ENCODE measurements at places on chromosomes 1 and 21.
A peak's percentile ranks its signal among the peaks of the same experiment; 100 is the strongest.

DNA sequence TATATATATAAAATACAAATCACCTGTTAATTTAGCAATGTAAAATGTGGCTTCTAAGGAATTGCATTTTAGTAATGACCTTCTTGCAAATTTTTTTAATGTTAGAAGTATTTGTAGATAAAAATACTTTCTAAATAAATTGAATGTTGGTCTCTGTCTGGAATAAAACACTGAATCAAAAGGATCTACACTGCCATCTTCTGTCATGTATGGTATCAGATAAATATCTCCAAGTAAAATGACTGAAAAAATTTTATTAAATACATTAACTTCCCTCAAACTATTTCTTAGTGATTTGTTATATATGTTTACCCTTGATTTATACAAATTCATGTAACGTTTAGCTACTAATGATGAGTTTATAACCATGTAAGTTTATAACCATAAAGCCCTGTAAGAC, 2029.3 kb downstream of the MRPL39 start:
- no peak for DNase-seq

GRCh38 chr1:241225741-241226140, 131.3 kb downstream of the RGS7 start:
- no peak for DNase-seq

DNA sequence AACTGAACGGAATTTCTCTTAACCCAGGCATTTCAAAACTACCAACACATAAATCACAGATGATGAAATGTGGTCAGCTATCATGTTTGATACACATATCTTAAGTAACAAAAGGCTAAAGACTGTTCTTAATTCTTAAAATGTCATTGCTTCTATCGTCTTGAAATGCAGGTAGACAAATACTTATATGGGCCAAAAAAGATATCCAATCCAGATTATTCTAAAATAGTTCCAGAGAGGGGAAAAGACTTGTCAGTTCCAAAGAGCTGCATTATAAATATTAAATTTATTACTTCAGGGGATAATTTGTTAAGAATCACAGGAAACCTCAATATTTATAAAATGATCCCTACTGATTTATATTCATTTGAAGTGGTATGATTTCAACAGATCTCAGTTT, 259.4 kb downstream of the FAF1 start:
- DNase-seq, result no peak

- DNase-seq, result no peak
Measured at GRCh38 chr1:201653883-201654282, 115.0 kb downstream of the NAV1 start.

GRCh38 chr1:1943834-1944570, 24.9 kb upstream of the TMEM52 start:
- DNase-seq, result peak; percentile 68

- peak; percentile 62 for DNase-seq
Measured at GRCh38 chr1:198935306-198935921, 296.6 kb downstream of the PTPRC start.

DNA sequence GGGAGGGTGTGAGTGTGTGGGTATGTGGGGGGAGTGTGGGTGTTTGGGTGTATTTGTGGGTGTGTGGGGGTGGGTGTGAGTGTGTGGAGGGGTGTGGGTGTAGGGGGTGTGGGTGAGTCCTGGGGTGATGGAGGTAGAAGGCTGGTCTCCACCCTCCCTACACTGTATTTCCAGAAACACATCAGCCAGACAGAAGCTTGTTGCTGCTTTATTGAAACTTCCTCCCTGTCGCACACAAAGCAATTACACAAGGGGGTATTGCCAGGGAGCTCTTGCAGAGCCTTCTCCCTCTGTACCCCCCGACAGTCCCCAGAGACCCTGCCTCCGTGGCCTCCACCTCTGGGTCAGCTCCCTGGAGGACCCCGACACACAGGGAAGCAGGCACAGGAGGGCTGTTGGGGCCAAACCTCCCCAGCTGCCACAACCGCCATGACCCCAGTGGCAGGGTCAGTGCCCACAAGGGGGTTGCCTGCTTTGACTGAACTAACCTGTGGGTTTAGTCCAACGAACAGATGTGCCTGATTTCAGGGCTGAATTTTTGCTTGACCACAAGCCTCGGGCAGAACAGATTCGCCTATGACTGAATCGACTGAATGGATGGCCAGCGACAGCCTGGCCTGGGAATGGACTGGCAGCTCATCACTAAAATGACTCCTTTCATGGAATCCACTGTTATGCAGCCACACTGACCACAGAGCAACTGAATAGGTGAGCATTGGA, 9.1 kb upstream of the MATN1 start:
- no peak for DNase-seq

- no peak for DNase-seq
Measured at GRCh38 chr1:162726555-162726954, 63.9 kb upstream of the HSD17B7 start.

- DNase-seq, result no peak
Measured at GRCh38 chr1:180603223-180603849, 28.5 kb upstream of the XPR1 start.

DNA sequence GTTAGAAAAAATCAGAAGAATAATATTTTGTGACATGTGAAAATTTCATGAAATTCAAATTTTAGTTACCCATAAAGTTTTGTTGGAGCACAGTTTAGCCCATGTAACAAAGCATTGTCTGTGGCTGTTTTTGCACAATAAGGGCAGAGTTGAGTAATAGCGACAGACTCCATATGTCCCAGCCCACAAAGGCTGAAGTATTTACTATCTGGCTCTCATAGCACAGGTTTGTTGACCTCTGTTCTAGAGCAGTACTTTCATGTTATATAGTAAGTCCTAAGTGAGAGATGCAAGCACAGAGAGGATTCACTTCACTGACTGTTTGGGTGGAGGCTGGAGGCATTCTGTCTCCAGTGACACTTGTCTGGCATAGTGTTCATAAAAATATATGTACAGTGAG, 6.8 kb downstream of the LAMC1 start:
- no peak for DNase-seq

GRCh38 chr21:25578056-25578961, 29.0 kb downstream of the MRPL39 start:
- DNase-seq, result peak; percentile 68

DNA sequence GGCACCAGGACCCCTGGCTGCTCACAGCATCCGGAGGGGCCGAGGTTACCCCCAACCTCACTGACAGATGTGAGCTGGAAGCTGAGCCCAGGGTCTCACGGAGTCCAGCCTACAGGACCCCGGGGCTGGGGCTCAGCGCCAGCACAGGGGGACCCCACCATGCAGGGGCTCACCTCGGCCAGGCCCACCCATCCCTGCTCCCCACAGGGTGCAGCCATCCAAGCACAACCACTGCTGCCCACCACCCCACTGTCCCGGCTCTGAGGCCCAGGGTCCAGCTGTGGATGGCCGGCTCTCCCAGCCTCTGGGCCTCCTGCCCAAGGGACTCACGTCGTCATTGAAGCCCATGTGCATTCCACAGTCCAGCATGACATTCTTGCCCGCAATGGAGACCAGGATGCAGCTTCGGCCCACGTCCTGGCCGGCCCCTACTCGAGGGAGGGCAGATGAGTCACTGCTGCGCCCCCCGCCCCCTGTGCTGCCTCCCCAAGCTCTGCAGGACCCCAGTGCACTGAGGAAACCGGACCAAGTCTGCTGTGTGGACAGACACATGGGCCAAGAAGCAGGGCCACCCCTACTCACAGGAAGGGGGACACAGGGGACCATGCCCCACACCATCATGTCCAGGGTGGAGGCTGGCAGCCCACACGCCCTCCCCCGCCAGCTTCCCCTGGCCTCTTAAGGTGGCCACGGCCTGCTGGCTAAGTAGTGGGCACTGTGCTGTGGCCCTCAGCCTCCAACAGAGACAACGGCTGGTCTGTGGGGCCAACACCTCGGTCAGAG, 3.6 kb downstream of the INTS11 start:
- no peak for DNase-seq

- DNase-seq, result no peak
Measured at GRCh38 chr1:184010788-184011187, 26.7 kb downstream of the COLGALT2 start.

DNA sequence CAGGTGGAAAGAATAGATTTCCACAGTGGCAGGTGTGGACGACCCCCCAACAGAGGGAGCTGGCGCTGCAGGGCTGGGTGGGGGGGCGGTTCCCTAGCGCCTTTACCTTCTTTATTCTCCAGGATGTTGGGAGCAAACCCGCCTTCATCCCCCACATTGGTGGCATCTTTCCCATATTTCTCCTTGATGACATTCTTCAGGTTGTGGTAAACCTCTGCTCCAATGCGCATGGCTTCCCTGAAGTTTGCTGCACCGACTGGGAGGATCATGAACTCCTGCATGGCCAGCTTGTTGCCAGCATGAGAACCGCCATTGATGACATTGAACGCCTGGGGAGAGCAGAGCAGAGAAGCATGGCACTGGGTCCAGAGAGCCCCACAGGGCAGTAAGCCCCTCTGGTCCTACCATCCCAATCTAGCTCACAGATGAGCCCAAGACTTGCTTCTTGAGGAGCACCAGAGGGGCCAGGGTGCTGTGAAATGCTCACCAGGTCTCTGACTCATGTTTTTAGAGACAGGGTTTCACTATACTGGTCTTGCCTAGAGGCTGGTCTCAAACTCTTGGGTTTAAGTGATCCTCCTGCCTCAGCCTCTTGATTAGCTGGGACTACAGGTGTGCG, 12.2 kb downstream of the ENO1 start:
- DNase-seq, result no peak

GRCh38 chr1:162285149-162285561, 91.5 kb downstream of the SPATA46 start:
- no peak for DNase-seq

- no peak for DNase-seq
Measured at GRCh38 chr1:30982937-30983336, 74.4 kb upstream of the SDC3 start.

DNA sequence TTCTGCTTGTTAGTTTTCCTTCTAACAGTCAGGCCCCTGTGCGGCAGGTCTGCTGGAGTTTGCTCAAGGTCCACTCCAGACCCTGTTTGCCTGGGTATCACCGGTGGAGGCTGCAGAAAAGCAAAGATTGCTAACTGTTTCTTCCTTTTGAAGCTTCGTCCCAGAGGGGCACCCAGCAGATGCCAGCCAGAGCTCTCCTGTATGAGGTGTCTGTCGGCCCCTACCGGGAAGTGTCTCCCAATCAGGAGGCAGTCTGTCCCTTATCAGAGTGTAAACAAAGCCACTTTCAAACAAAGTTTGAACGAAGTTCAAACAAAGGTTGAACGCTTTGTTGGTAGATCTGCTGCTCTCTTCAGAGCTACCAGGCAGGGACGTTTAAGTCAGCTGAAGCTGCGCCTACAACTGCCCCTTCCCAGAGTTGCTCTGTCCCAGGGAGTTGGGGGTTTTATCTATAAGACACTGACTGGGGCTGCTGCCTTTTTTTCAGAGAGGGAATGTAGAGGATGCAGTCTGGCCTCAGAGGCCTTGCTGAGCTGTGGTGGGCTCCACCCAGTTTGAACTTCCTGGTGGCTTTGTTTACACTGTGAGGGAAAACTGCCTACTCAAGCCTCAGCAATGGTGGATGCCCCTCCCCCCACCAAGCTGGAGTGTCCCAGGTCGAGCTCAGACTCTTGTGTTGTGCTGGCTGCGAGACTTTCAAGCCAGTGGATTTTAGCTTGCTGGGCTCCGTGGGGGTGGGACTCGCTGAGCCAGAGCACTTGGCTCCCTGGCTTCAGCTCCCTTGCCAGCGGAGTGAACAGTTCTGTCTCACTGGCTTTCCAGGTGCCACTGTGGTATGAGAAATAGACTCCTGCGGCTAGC, 401.8 kb downstream of the SRGAP2C start:
- DNase-seq, result no peak

- peak; percentile 2 for DNase-seq
Measured at GRCh38 chr1:222167111-222167510, 380.8 kb downstream of the HHIPL2 start.

GRCh38 chr1:16318555-16318954, 33.7 kb downstream of the FBXO42 start:
- no peak for DNase-seq

DNA sequence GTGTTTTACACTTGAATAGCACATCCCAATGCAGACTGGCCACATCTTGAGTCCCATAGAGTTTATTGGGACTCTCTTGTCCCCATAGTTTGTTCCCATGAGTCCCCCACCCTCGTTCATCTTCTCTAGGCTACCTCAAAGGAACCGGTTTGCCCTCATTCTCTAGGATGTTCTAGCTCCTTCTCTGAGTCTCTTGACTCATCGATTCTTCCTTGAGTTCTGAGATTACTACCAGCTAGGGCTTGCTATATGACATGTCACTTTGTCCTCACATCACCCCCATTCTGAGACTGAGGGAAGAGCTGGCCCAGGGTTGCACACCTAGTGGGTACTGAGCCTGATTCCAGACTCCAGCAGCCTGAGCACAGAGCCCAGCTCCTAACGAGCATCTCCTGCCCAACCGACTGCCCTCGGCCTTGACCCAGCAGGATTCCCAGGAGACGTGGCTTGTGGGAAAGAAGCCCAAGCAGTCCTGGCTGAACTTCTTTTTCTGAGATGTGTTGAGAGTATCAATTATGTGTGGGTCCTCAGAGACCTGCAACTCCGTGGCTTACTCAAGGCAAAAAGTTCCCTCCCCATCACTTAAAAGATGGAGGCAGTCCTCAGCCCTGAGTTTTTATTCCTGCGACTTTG, 42.0 kb downstream of the TMEM51 start:
- no peak for DNase-seq

GRCh38 chr1:108070662-108071061, 105.7 kb upstream of the VAV3 start:
- DNase-seq, result no peak

- no peak for DNase-seq
Measured at GRCh38 chr1:25484096-25484495, 53.4 kb downstream of the MACO1 start.

DNA sequence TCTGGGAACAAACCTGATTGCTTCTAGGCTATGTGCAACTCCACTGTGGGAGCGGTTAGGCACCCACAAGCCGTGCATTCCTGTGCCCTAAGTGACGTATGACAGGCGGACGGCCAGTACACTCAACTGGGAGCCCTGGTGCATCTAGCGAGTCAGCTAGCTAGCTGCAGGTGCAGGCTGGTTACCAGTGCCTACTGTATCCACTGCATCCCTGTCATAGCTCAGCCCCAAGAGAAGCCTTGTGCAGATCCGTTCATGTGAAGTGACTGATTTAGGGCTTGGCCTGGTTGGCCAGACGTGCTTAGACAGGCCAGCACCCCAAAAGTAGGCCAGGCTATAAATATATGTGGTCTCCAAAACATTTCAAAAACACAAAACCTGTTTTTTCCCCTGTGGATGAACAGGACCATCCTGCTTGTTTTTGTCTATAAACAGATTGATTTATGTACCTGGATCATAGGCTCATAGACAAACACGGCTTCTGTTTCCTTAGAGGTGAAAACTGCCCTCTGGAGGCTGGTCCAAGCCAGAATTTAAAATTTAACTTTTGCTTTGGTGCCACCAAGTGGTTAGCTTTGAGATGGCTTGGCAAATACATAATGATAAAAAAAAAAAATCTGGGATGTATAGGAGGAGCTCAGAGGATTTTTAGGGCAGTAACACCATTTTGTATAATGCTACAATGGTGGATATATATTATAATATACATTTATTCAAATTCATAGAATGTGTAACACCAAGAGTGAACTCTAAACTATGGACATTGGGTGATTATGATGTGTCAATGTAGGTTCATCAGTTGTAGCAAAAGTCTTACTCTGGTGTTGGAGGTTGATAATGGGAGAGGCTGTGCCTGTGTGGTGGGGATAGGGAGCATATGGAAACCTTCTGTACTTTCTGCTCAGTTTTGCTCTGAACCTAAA, 68.5 kb downstream of the GIPC2 start:
- peak; percentile 55 for DNase-seq
